ENCODE measurements at places on chromosomes 1 and 21.

- DNase-seq = no peak
Observed at GRCh38 chr1:23426828-23427227, 2.3 kb upstream of the TCEA3 start.

GRCh38 chr1:205339197-205339702 lies 17.5 kb downstream of the KLHDC8A start:
- no peak for DNase-seq

- DNase-seq = no peak
Observed at GRCh38 chr1:240099748-240100147, 8.1 kb downstream of the FMN2 start.

GRCh38 chr1:110763149-110763548 lies 88.4 kb upstream of the KCNA3 start:
- DNase-seq = no peak

- DNase-seq = no peak
Observed at GRCh38 chr1:185315445-185316071, 1.5 kb downstream of the IVNS1ABP start.

- peak; percentile 92 for DNase-seq
Observed at GRCh38 chr1:44721485-44722361, 9.2 kb downstream of the RNU5D-1 start.

- DNase-seq = no peak
Observed at GRCh38 chr1:37498872-37499617, 15.5 kb downstream of the MEAF6 start.

DNA sequence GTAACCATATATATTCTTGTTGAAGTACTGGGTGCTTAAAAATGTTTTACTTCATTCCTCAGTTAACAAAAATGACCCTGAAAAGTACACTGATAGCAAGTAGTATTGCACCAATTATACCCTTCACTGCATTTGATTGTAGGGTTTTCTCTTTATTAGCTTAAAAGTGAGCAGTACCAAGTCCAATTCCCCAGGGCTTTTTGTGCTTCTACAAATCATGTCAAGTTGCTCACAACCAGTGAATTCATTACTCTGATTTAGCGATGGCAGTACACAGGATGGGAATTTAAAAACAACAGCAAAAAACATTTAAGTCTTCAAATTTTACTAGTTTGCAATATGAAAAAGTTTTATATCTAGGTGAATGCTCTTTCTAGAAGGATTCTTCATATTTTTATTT lies 436.4 kb downstream of the PTBP2 start:
- no peak for DNase-seq

- DNase-seq = no peak
Observed at GRCh38 chr1:3415260-3416090, 39.0 kb upstream of the ARHGEF16 start.

GRCh38 chr1:11952455-11953109 lies 18.1 kb downstream of the PLOD1 start:
- DNase-seq = no peak

- no peak for DNase-seq
Observed at GRCh38 chr1:34425785-34426184, 249.1 kb downstream of the C1orf94 start.

DNA sequence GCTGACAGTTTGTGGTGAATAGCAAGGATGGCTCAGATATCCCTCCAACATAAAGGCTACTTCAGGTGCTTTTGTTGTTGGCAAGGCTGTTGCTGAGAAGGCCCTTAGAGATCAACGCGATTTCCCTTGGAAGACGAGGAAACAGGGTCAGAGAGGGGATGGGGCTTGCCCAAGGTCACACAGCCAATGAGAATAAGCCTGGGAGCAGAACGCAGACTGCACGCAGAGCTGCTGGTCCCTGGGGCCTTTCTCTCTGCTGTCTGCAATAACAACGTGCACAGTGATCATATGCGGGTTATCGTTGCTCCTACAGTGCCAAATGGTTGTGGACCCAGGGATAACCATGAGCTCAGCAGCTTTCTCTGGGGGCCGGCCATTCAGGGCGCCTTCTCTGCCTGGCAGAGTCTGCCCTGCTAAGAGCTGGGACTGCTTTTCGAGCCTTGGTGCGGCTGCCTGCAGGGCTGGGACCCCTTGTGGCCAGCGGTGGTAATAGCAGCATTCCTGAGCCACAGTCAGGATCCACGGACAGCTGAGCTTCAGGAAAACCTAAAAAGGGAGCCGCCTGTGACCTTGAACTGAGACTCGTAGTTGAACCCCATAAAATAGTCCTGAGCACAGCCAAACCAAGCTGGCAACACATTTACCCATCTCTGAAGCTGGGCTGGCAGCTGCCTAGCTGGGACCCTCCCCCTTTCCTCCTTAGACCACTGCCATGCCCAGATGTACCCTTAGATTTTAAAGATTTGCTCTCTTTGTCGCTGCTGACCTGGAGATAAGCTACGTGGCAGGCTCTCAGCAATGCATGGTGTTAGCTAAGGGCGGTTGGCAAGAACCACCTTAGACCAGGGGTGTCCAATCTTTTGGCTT lies 39.8 kb downstream of the HTR6 start:
- peak; percentile 50 for DNase-seq

DNA sequence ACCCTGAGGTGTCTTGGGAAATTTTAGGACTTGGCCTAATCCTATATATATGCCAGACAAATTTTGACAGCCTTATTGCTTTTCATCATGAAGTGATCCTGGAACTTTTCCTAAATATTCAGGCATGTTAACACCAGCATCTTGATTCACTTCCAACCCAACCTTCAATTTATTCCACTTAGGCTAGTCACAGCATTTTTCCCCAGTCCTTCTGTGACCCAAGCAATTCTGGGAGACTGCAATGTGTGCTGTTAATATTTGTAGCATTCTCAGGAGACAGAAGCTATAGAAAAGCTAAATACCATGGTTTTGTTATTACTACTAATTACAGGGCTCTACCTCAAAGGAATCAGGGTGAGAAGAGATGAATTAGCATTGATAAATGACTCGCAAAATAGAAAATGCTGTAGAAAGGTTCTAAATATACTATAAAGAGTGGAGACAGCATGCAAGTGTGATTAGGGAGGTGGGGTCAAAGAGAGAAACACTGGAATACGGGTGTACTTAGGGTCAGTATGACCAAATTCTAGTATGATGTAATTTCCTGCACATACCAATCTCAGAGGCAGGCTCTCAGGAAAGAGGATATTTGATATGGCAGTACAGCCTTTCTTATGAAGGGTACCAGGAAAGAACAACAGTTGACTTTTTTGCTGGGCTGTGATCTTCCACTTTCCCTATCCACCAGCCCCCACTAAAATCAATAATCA lies 29.1 kb downstream of the PRRX1 start:
- DNase-seq = no peak

GRCh38 chr1:32538887-32539583 lies at the start of gene ZBTB8A:
TSS of gene ZBTB8A (plus strand) at chr1:32539427. CDS start at chr1:32592932, 53,505 bp downstream.
- DNase-seq = no peak

DNA sequence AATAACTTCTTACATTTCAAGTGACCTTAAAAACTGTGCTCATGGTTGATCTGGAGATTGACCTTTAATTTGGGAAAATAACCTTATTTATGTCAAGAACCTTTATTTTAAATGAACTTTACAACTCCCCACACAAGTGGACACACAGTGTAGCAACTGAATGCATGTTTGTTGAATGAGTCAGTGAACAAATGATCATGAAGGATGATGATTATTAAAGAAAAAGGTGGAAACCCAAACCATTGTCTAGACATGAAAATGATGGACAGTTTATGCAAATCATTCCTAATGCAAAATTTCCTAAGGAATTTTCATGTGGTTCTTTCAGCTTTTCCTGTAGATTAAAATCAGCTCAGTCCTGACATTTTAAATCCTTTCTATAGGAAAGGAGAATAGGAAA lies 439.8 kb upstream of the RUNX1 start:
- no peak for DNase-seq

All from stimulated activated CD4-positive, alpha-beta T cell treated with anti-CD3 and anti-CD28 coated beads, Interleukin-1b, Interleukin-23, amount 100 ng/mL, for 48 hours (primary cell).